Activated CD4-positive, alpha-beta T cell treated with anti-CD3 and anti-CD28 coated beads for 24 hours (primary cell): ENCODE measurements at places on chromosomes 13 and 19.
A peak's percentile ranks its signal among the peaks of the same experiment; 100 is the strongest.

GRCh38 chr19:35904311-35905068, 2.2 kb downstream of the HCST start:
- no peak for DNase-seq

DNA sequence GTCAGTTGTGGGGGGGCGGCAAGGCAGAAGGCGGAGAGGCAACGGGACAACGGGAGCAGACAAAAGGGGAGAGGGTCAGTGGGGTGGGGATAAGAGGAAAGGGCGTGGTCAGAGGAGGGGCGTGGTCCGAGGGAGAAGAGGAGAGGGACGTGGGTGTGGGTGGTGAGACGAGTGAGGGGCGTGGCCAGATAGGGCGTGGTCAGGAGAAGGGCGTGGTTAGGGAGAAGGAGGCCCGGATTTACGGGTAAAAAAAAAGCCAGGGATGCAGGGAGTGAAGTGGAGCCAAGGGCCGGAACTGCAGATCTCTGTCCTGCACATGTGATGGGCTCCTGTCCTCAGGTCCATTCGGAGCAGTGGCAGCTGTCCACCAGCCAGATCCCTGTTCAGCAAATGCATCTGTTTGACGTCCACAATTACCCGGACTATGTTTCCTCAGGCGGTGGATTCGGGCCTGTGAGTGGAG, 21.5 kb downstream of the CPT1C start:
- DNase-seq, result no peak

GRCh38 chr13:42215578-42216421, 56.2 kb upstream of the AKAP11 start:
- DNase-seq, result no peak

- no peak for DNase-seq
These were observed 4.8 kb downstream of the MKNK2 start for GRCh38 chr19:2046046-2046907.

- no peak for DNase-seq
These were observed 175.6 kb downstream of the SHISA2 start for GRCh38 chr13:25876247-25876646.

DNA sequence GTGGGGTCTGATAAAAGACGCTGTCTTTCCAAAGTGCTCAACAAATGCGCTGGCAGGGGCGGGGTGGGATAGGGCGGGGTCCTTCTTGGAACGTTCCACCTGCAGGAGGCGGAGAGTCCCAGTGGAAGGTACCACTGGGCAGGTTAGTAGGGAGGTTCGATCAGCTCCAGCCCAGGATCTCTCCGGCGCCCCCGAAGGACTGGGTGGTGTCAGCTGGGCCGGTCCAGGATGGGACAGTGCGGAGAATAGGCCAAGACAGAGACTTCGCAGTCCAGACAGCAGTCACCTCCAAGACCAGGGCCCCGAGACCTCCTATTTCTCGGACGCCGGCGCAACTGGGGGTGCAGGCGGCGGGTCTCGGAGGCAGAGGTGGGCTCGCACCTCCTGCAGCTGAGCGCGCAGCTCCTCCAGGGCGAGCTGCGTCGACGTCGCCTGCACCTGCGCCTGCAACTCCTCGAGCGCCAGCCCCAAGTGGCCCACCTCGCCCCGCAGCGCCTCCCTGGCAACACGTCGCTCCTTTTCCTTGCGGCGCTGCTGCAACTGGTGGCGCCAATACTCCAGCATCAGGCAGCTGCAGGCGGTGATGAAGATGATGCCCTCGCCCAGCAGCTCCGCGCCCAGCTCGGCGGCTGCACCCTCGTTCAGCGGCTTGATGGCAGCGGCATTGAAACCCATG, 21.6 kb downstream of the VASP start:
- no peak for DNase-seq

GRCh38 chr19:7772752-7773291, 9.8 kb downstream of the CLEC4M start:
- peak; percentile 39 for DNase-seq

DNA sequence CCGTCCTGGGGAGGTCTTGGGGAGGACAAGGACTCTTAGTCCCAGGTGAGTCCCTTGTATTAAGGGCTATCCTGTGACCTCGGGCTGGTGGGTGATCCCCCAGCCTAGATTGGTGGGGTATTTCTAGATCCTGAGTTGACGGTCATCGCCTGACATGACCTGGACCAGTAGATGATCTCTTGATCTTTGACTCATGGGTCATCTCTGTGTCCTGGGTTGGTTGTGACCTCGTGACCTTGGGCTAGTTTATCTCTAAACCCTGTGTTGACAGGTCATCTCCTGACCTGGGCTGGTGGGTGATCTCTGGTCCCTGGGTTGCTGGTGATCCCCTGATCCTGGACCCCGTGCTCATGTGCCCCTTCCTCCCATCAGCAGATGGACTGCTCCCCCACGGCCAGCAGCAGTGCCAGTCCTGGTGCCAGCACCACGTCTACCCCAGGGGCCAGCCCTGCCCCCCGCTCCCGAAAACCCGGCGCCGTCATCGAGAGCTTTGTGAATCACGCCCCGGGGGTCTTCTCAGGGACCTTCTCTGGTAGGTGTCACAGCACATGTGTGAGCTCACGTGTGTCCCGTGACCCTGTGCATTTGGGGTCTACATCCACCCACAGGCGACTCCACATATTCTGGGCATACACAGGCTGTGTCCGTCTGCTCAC, 6.3 kb downstream of the MIDN start:
- DNase-seq, result no peak

GRCh38 chr13:113794764-113795173, 35.7 kb downstream of the TMEM255B start:
- no peak for DNase-seq

DNA sequence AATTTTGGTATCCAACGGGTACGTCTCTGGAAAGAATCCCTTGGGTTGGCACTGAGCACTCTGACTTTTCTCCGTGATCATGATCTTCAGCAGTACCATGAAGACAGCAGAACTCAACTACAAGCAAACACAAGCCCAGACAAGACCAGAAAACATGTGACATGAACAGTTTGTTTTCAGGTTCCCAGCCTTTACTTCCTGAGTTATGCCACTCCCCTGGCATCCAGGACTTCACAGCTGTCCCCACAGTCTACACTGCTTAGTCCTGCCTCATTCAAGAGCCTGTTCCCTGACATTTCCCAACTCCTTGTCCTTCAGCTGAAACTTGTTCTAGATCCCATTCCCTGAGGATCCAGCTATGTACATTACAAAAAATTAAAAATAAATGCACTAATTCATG, 4.9 kb upstream of the N4BP2L1 start:
- no peak for DNase-seq

- no peak for DNase-seq
These were observed 1.6 kb upstream of the BEST2 start for GRCh38 chr19:12749938-12750521.

- no peak for DNase-seq
These were observed 622 bp downstream of the RASA3 start for GRCh38 chr13:114131583-114132418.

GRCh38 chr19:16594681-16595091, 22.5 kb upstream of the SLC35E1 start:
- DNase-seq, result no peak

DNA sequence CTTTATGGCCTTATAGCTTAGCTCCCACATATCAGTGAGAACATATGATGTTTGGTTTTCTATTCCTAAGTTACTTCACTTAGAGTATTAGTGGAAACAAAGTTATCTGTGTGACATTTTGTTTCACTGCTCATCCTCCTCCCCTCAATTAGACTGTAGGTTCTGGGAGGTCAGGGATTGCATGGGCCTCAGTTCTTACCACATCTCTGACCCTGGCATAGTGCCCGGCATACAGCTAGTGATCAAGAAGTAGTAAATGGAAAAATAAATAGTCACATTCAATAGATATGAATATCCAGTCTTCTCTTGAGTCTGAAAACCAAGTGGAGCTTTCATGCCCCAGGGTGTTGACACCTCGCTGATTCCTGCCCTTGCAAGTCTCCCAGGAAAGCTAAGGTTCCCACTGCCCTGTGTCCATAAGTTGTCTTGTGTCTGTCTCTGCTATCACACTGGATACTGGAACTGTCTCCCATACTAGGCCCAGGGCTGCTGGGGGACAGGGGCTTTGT, 249.5 kb upstream of the TSHZ3 start:
- no peak for DNase-seq

DNA sequence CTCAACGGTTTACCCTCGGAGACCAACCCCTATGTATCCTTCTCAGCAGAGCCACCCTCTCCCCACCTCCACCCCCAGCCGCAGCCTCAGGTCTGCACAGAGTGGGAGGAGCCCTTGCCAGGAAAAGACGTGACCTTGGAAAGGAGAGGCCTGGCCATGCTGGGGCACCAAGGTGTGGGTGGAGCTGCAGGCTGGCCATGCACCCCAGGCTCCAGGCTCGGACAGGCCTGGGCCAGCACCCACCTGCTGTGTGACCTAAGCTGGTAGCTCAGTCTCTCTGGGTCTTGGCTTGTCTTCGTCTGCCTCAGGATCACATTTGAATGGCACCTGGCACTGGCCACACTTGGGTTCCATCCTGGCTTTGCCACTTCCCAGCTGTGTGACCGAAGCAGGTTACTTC, 29.5 kb downstream of the CCDC8 start:
- no peak for DNase-seq

DNA sequence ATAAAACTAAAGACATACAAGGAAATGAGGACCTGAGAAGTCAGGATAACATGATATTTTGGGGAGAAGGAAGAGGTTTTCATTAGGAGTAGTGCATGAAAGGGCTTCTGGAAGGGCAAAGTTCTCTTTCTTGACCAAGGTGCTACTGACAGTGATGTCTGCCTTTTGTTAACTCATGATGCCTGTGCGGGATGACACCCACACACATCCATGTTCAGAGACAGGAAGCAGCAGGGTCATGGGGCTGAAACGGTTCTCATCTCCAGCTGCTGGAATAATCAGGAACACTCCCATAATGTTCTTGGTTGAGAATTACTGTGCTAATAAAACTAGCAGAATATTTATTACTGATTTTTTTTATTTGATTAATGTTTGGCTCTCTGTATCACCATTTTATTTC, 29.1 kb downstream of the KCNC3 start:
- DNase-seq, result no peak

GRCh38 chr19:3695124-3695733, 5.0 kb downstream of the PIP5K1C start:
- DNase-seq, result no peak

DNA sequence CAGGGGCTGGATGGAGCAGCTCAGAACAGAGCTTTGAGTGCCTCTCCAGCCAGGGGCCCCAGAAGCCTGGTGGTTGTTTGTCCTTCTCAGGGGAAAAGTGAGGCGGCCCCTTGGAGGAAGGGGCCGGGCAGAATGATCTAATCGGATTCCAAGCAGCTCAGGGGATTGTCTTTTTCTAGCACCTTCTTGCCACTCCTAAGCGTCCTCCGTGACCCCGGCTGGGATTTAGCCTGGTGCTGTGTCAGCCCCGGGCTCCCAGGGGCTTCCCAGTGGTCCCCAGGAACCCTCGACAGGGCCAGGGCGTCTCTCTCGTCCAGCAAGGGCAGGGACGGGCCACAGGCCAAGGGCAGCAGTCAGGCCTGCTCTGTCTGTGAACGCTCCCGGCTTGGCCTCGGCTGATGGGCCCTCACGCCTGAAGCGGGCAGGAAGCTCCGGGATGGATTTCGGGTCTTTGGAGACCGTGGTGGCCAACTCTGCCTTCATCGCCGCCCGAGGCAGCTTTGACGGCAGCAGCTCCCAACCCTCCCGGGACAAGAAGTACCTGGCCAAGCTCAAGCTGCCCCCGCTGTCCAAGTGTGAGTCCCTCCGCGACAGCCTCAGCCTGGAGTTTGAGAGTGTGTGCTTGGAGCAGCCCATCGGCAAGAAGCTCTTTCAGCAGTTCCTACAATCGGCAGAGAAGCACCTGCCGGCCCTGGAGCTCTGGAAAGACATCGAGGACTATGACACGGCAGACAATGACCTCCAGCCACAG, at the start of gene GRK1:
Gene GRK1 (plus strand): TSS at position 269 of the 751 bp plus-strand sequence. CDS start 168 bp downstream, at position 437.
- no peak for DNase-seq

DNA sequence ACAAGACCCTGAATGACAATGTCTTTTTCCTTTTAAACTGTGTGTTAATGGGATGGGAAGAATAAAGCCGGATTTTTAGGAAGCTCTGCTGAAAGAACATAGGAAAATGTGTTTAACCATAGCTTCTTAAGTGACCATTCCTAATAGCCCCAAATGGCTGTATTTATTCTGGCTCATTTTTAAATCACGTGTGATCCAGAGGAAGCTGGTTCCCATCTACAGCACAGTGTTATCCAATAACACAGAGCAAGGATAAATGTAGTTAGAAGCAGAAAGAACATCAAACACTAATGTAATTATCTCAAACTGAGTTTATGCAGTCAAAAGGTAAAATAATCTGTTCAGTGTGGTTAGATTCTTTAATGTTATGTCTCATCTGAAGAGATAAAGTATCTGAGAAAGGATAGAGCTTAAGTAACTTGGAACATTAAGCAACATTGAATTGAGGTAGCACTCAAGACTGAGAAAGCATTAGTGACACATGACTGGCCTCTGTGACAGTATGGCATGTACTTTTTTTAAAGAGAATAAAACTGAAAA, 853.3 kb downstream of the GPC5 start:
- no peak for DNase-seq

- no peak for DNase-seq
These were observed 746.4 kb downstream of the PCDH9 start for GRCh38 chr13:66483712-66484111.

GRCh38 chr13:37306778-37307544, 201.5 kb upstream of the CSNK1A1L start:
- DNase-seq, result no peak

DNA sequence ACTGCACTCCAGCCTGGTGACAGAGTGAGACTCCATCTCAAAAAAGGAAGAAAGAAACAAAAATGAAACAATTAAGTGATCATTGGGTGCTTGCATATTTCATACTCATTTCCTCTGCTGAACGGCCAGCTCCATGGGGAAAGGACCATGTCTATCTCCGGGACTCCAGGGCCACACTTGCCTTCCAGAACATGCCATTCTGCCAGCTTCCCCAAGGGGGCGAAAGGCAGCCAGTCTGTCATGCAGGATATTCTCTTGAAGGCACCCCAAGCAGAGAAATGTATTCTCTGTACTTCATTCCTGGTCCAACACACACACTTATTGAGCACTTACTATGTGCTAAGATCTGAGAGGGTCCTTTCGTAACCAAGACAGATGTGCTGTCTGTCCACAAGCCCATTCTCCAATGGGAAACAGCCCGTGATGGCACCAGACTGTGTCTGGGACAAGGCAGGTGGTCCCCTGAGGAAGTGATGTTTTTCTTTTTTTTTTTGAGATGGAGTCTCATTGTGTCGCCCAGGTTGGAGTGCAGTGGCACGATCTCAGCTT, 10.2 kb upstream of the CARM1 start:
- peak; percentile 16 for DNase-seq

DNA sequence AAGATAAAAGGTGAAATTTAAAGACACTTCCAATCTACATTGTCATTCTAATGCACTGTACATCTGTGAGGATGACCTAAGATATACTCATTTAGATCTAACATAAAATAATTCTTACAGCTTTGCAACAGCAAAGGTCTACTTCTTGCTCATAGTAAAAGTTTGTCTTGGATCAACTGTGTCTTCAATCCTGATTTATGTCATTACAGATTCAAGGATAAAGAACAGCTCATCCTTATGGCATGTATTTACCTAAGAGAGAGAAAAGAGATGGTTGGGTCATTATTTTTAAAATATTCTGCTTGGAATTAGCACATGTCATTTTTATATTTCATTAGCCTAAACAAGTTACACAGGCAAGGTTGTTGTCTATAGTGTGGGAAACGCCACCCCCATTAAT, 2193.1 kb downstream of the PCDH9 start:
- no peak for DNase-seq
